Breast epithelium (tissue), 4 donors: ENCODE measurements at places on chromosomes 1 and 21. TPM values are rescaled to one million over a fixed set of nuclear protein-coding genes. Genes with fewer than 3 reads are reported as not detected.

STPG1 gene
- total RNA-seq, result 4.6 TPM

GRCh38 chr1:234684856-234685255 is 74.9 kb upstream of the IRF2BP2 start:
- peak overlapping the region; percentile 21 for H3K27ac ChIP-seq
- no peaks in the 10 kb centered on the region for H3K27me3 ChIP-seq
- H3K4me3 ChIP-seq, result no peak overlapping the region
- no peak for DNase-seq
- no peaks in the 10 kb centered on the region for H3K4me1 ChIP-seq

DNA sequence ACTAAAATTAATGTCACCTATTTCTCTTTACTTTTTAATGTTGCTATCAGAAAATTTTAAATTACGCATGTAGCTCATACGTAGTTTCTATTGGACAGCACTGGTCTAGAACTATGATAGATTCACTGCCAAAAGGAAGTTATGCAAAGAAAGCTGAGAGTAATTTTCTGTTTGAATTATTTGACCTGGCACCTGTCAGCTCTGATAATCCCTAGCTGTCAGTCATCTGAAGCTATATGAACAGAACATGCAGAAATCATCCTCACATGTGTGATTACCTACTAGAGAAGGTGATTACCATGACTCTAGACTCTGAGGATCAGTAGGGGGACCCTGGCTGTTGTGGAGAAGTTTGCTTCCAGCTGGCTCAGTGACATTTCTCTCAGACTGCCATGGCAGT is 40.8 kb downstream of the F5 start:
- DNase-seq, result no peak
- H3K27me3 ChIP-seq, result no peaks in the 10 kb centered on the region
- no peak overlapping the region for H3K27ac ChIP-seq
- no peaks in the 10 kb centered on the region for H3K4me1 ChIP-seq

GRCh38 chr1:30111431-30111830 is 612.0 kb downstream of the MATN1 start:
- H3K4me1 ChIP-seq, result no peaks in the 10 kb centered on the region
- H3K36me3 ChIP-seq, result no peaks in the 10 kb centered on the region
- no peaks in the 10 kb centered on the region for H3K27me3 ChIP-seq
- no peak overlapping the region for H3K27ac ChIP-seq

RPS6KA1 gene
- 12.5 TPM for total RNA-seq

DNA sequence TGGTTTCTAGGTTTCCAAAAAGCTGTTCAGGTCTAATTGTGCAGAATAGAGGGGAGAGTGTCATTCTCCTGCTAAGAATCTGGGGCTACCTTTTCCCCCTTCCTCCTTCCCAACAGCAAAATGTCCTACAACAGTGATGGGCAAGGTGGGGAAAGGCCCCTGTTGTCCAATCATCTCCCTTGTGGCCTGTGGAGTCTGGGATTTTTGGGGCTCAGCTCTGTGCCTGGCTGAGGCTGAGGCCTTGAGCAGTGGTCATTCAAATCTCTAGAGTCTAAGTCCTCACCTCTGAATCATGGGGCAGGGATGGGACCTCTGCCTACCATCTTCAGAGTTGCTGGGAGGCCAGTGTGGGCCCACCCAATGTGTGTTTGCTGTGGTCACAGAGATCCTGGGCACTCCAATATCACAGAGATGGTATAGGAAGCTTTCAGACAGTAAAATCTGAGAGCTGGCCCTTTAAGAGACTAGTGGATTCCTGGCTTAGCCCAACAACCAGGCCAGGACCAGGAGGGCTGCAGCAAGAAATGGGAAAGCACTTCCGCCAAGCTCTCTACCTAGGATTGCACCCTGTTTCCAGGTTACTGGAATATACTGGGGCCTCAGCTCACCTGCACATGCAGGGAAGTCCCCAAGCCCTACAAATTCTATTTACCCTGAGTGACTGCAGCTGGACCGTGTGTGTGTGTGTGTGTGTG is 28.5 kb upstream of the TENT5C start:
- H3K4me1 ChIP-seq, result no peaks in the 10 kb centered on the region
- DNase-seq, result peak; percentile 22
- no peak overlapping the region for H3K4me3 ChIP-seq
- no peaks in the 10 kb centered on the region for H3K27me3 ChIP-seq
- no peak overlapping the region for H3K27ac ChIP-seq
- H3K36me3 ChIP-seq, result no peaks in the 10 kb centered on the region

NEXN gene
- total RNA-seq, result 12.8 TPM

DNA sequence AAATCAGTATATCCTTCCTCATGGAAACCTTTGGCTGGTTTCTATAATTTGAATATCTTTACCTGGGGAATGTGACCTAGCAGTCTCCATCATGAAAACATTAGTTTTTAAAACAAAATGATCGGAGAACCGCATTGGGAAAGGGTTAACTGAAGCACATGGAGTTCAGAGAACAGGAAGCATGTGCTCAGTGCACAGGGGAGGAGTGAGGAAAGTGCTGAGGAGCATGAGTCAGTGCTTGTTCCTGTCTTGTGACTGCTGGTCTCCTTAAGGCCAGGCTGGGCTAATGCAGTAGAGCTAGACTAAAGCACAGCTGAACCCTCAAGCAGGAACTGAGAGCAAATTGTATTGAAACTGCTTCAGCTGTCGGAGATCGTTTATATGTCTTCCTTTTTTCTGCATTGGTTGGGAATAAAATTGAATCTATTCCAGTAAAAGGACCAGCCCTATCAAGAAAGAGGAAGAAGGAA is 5.8 kb downstream of the IFI16 start:
- no peak for DNase-seq
- H3K36me3 ChIP-seq, result no peaks in the 10 kb centered on the region
- H3K27ac ChIP-seq, result peak overlapping the region; percentile 66
- no peaks in the 10 kb centered on the region for H3K27me3 ChIP-seq

DNALI1 gene
- 20.6 TPM for total RNA-seq

DNA sequence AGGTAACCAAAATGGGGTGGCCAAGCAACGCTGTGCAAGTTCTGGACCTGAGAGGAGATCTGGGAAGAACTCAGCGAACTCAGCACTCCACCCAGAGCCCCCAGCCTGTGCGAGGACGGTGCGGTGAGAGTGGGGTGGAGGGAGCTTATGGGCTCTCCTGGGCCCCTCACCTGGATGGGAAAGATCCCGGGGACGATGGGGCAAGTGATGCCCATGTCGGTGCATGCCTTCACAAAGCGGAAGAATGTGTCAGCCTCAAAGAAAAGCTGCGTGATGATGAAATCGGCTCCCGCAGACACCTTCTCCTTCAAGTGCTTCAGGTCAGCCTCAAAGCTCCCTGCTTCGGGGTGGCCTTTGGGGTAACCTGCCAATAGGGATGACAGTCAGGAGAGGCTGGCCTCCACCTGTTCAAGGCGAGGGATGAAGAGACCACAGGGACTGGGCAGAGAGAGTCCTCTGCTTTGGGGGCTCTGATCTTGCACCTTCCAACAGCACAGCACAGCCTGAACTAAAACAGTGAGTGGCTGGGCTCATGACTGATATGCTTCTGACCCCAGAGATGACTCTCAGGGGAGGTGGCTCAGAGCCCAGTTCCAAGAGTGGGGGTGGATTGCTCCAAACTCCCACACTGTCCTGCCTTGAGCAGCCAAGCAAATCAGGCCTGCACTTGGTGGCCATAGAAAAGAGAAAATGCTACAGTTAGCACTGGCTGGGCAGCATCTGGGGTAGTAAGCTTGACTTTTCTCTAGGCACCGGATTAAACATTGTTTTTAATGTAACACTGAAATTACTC is 9.5 kb downstream of the MTHFR start:
- no peak for DNase-seq
- H3K36me3 ChIP-seq, result peaks cover 5% of the 10 kb centered on the region
- H3K4me3 ChIP-seq, result no peak overlapping the region
- no peaks in the 10 kb centered on the region for H3K27me3 ChIP-seq
- no peak overlapping the region for H3K27ac ChIP-seq

DNA sequence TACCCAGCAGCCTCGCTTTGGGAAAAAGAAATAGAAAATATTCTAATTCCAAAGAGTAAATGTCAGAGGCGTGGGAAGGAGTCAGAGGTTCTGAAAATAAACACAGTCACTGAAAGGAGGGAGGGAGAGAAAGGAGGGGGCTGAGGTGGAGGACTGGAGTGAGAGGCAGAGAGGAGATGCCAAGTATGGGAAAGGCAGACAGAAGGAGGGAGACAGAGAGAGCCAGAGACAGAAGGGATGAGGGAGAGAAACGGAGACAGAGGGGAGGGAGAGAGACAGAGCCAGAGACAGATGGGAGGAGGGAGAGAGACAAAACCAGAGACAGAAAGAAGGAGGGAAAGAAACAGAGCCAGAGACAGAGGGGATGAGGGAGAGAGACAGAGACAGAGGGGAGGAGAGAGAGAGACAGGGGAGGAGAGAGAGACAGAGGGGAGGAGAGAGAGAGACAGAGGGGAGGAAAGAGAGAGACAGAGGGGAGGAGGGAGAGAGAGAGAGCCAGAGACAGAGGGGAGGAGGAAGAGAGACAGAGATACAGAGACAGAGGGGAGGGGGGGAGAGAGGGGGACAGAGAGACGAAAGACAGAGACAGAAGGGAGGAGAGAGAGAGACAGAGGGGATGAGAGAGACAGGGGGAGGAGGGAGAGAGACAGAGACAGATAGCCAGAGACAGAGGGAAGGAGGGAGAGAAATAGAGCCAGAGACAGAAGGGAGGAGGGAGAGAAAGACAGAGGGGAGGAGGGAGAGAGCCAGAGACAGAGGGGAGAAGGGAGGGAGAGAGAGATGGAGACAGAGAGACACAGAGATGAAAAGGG is 525.5 kb downstream of the MATN1 start:
- H3K27ac ChIP-seq, result no peak overlapping the region
- DNase-seq, result no peak
- no peaks in the 10 kb centered on the region for H3K36me3 ChIP-seq
- no peak overlapping the region for H3K4me3 ChIP-seq
- H3K4me1 ChIP-seq, result no peaks in the 10 kb centered on the region

DNA sequence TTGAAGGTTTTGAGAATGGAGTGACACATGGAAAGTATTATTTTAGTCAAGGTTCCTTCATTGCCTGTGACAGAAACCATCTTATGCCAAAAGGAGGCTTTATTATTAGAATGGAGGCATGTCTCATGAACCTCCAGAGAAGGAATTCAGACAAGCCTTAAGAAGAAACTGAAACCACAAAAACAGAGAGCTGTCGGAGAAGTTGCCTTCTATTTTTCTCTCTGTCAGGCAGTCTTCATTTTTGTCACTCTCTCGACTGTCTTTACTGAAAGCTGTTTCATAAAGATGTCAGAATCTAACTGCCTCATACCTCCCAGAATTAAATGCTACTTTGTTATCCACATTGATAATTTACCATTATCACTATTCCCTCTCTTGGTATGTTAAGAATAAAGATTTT is 434.7 kb upstream of the ADGRL4 start:
- DNase-seq, result no peak
- H3K36me3 ChIP-seq, result no peaks in the 10 kb centered on the region
- no peaks in the 10 kb centered on the region for H3K4me1 ChIP-seq
- H3K27me3 ChIP-seq, result no peaks in the 10 kb centered on the region
- H3K27ac ChIP-seq, result no peak overlapping the region

GRCh38 chr1:235342039-235342438 is 13.7 kb downstream of the GGPS1 start:
- no peaks in the 10 kb centered on the region for H3K4me1 ChIP-seq
- DNase-seq, result no peak

- no peaks in the 10 kb centered on the region for H3K36me3 ChIP-seq
- no peaks in the 10 kb centered on the region for H3K4me1 ChIP-seq
- no peaks in the 10 kb centered on the region for H3K27me3 ChIP-seq
- H3K27ac ChIP-seq, result no peak overlapping the region
- DNase-seq, result no peak
- no peak overlapping the region for H3K4me3 ChIP-seq
These were observed 1.2 kb upstream of the MROH7 start for GRCh38 chr1:54640361-54640760.

GRCh38 chr1:53660666-53661065 is 78.3 kb downstream of the GLIS1 start:
- H3K4me3 ChIP-seq, result no peak overlapping the region
- H3K27me3 ChIP-seq, result no peaks in the 10 kb centered on the region
- H3K4me1 ChIP-seq, result no peaks in the 10 kb centered on the region
- DNase-seq, result no peak

DNA sequence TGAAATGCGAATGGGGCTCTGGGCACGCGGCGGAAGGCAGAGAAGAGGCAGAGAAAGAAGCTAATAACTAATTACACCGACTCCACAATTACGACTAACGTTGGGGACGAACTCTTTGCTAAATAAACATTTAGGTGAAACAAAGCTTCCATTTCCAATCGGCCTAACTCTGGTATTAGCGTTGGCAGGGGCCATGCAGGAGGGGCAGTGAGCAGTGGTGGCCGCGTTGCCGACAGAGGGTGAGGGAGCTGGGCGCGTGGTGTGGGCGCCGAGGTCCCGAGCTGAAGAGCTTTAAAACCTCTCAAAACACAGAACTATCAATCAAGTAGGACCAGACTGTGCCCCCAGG is 553 bp upstream of the NDUFV3 start:
- H3K36me3 ChIP-seq, result no peaks in the 10 kb centered on the region
- peak; percentile 25 for DNase-seq
- H3K4me1 ChIP-seq, result no peaks in the 10 kb centered on the region
- H3K27me3 ChIP-seq, result no peaks in the 10 kb centered on the region
- H3K27ac ChIP-seq, result peak overlapping the region; percentile 92
- H3K4me3 ChIP-seq, result peak overlapping the region; percentile 63

- no peak for DNase-seq
- no peaks in the 10 kb centered on the region for H3K4me1 ChIP-seq
- no peaks in the 10 kb centered on the region for H3K27me3 ChIP-seq
- H3K4me3 ChIP-seq, result no peak overlapping the region
- H3K27ac ChIP-seq, result no peak overlapping the region
These were observed 7.6 kb downstream of the SIPA1L2 start for GRCh38 chr1:232622378-232622777.

GRCh38 chr1:196400478-196401451 is 207.5 kb downstream of the KCNT2 start:
- H3K4me1 ChIP-seq, result no peaks in the 10 kb centered on the region
- no peaks in the 10 kb centered on the region for H3K36me3 ChIP-seq
- no peak overlapping the region for H3K4me3 ChIP-seq
- DNase-seq, result peak; percentile 78

TFAP2E gene
- 0.44 TPM for total RNA-seq

- H3K4me1 ChIP-seq, result no peaks in the 10 kb centered on the region
- no peaks in the 10 kb centered on the region for H3K27me3 ChIP-seq
- no peak for DNase-seq
- H3K4me3 ChIP-seq, result no peak overlapping the region
- no peaks in the 10 kb centered on the region for H3K36me3 ChIP-seq
These were observed 154.8 kb upstream of the DAB1 start for GRCh38 chr1:57578680-57579079.

PTPRF gene
- 116 TPM for total RNA-seq

- no peak overlapping the region for H3K4me3 ChIP-seq
- H3K36me3 ChIP-seq, result no peaks in the 10 kb centered on the region
- no peak overlapping the region for H3K27ac ChIP-seq
- DNase-seq, result no peak
- no peaks in the 10 kb centered on the region for H3K27me3 ChIP-seq
These were observed 99.7 kb downstream of the GLIS1 start for GRCh38 chr1:53639251-53639763.

- H3K36me3 ChIP-seq, result no peaks in the 10 kb centered on the region
- H3K4me3 ChIP-seq, result no peak overlapping the region
- no peak overlapping the region for H3K27ac ChIP-seq
- no peaks in the 10 kb centered on the region for H3K27me3 ChIP-seq
- H3K4me1 ChIP-seq, result peaks cover 6% of the 10 kb centered on the region
These were observed 3.0 kb upstream of the TMEM52 start for GRCh38 chr1:1921901-1922701.

TMEM50B gene
- total RNA-seq, result 91.8 TPM
